ENCODE measurements at places on chromosomes 5 and 9. TPM values are rescaled to one million over a fixed set of nuclear protein-coding genes. Genes with fewer than 3 reads are reported as not detected.

DNA sequence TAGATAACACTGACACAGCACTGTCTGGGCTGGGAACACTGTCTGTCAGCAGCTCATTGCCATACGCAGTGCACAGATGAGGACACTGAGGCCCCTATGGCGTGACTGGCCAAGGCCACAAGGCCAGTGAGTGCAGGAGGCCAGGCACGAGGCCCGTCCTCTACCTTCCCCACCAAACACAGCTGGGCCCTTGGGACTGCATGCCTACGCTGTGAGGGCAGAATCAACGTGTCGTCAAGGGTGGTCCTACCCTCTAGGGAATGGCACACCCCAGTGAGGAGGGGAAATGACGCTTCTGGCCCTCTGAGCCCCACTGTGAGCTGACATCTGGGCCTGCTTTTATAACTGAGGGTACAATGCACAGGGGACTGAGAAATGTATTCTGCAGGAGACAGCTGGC lies 42.1 kb upstream of the SLC25A51 start:
- no peak for DNase-seq

GRCh38 chr9:127679506-127679905 lies 27.3 kb upstream of the CFAP157 start:
- DNase-seq, result no peak

Gene STC2
- total RNA-seq, result 13.5 TPM

- no peak for DNase-seq
Observed at GRCh38 chr9:132996526-132996925, 18.0 kb downstream of the GFI1B start.

DNA sequence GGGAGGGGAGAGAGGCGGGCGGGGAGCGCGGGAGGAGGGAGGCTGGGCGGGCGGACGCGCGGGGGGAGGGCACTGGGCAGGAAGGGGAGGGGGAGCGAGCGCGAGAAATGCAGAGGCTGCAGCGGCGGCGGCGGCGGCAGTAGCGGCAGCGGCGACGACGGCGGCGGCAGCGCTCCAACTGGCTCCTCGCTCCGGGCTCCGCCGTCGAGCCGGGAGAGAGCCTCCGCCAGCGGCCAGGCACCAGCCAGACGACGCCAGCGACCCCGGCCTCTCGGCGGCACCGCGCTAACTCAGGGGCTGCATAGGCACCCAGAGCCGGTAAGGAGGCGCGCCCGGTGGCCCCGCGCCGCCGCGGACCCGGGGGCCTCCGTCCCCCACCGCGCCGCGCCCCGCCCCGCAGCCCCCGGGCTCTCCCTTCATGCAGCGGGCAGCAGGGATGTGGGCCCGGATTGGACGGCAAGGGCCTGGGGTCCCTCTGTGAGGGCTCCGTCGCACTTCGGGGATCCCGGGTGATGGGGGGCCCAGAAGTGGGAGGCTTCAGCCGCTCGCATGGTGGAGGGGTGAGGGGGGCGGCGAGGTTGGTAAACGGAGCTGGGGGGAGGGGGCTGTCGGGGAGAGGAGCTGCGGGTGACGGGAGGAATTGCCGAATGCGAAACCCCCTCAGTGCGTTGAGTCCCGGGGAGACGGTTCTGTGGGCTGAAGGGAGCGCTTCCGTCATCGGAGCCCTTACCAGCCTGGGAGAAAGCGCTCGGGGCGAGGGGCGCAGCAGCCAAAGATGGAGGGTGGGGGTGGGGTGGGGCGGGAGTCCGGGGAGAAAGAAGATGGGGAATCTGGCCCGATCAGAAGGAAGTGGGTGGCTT lies at the start of gene BASP1:
BASP1 (plus strand) TSS at position 139 of the 860 bp plus-strand sequence. CDS start 57,586 bp downstream, outside the sequence.
- DNase-seq, result peak; percentile 81

GRCh38 chr5:79990205-79990597 lies 861 bp downstream of the MTX3 start:
- no peak for DNase-seq

GRCh38 chr9:136839229-136840139 lies 2.8 kb upstream of the AJM1 start:
- no peak for DNase-seq

Gene NEUROG1
- not detected for total RNA-seq

DNA sequence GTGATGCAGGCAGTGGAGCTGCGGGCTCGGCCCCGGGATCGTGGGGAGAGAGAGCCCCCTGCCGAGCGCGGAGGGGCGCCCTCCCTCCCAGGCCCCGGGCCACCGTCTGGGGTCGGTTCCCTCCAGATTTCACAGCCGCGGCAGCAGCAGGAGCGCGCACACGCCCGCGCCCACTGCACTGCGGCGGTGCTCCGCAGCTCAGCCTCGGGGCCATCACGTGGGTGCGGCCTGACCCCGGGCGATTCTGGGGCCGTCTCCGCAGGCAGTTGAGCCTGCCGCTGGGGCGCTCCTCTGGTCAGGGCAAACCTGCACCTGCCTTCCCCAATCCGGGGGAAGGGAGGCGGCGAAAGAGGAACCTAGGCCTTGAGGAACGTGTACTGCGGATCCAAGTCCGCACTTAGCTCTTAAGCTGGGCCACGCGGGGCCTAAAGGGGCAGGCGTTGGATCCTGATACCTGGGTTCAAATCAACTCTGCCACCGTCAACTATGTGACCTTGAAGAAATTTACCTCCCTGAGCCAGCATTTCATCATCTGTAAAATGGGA lies 9.4 kb upstream of the DELE1 start:
- peak; percentile 64 for DNase-seq

DNA sequence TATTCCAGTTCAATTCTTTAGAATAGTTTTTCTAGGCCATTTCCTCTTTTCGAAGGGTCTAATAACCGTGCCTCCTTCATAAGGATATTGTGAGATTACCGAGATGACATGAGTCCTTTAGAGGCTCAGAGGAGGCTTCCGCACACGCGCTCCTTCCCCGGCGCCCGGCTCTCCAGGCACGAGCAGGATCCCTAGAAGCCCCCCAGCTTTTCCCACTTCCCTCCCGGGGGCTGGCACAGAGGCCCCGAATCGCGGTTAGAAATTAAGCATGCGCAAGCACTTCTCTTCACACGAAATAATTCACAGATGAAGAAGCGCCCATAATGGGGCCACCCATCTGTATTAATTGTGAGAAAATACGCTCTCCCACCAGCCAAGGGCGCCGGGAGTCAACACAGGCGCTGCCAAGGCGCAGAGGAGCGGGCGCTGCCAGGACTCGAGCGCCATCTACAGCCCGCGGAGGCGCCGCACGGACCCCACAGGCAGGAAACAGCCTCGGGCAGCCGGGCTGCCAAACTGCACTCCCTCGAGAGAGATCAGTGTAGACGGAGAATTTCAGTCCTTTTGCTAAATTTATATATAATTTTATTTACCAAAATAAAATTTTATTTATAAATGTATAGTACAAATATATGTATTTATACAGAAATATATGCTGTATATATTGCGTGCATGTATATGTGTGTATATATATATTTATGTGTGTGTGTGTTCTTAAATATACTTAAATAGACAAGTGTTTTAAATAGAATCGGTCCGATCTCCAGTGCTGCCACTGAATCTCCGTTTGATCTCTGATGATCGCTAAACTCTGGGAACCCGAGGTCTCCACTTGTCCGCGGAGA lies 258.1 kb upstream of the NFIL3 start:
- peak; percentile 84 for DNase-seq

Gene PHF19
- 18.5 TPM for total RNA-seq

GRCh38 chr9:99108131-99108530 lies 3.2 kb downstream of the TGFBR1 start:
- DNase-seq, result no peak

DNA sequence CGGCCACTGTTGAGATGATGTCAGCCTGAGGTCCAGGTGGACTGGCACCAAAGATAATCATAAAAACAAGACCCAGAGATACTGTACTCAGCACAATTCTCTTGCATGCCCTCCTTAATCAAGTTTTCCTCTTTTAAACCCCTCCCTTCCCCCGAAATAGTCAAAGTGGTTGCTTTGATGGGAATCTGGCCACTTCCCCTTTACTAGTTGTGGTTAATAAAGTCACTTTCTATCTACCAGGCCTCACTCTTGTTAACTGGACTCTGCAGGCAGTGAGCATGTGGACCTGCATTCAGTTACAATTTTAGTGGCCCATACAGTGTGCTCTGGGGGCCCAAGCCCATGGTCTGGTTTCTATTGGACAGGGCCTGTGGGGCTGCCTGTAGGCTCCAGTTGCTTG lies 17.5 kb downstream of the FBP2 start:
- DNase-seq, result no peak

DNA sequence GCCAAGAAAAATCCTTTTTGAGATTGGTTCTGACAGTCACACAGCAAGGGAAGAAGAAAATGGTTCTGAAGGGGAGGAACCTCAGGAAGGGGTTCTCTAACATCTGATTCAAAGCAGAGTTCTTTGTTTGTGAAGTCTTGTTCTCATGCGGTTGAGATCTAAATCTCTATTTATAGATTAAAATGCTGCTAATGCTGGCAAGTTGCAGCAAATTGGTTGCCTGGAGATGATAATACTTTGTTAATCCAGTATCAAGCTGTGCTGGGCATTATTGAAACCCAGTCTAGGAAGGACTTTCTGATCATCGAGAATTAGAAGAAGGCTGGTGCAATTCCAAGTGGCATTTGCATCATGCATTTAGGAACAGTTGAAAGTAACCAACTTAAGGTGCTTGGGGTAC lies 34.0 kb upstream of the SLC28A3 start:
- no peak for DNase-seq

DNA sequence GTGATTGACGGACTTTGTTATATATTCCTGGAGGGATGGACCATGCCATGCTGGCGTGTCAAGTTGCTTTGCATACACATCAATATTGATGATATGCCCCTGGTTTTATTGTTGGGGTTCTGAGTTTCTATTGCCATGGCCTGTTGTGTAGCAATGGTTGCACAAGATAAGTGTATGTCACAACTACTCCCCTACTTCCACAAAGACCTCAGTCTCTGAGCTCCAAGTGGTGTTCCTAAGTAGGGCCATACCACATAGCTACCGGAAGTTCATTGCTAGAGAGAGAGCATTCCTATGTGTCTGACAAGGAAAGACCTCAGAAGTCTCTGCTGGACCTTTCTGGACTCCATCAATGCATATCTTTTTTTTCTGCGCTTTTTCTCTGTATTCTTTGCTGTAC lies 19.8 kb downstream of the TXNDC8 start:
- no peak for DNase-seq

DNA sequence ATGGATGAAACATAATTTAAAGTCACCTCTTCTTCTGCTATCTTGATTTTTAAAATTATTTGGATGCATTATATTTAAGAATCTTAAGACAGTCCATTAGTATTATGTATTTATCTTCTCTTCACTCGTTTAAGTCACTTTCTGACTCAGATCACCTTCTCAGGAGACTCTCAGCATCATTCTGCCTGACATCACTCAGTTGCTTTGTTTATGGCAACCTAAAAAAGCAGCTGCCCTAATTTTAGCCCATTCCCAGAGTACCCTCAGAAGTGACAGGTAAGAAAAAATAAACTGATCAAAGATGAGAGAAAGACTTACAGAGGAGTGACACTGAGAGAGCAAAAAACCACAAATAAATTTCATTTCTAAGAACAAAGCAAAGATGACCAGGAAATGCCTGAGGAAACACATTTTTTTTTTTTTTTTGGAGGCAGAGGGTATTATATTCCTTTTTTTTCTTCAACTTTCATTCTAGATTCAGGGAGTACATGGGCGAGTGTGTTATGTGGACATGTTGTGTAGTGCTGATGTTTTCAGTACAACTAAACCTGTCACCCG lies 140.5 kb downstream of the MUSK start:
- DNase-seq, result no peak

DNA sequence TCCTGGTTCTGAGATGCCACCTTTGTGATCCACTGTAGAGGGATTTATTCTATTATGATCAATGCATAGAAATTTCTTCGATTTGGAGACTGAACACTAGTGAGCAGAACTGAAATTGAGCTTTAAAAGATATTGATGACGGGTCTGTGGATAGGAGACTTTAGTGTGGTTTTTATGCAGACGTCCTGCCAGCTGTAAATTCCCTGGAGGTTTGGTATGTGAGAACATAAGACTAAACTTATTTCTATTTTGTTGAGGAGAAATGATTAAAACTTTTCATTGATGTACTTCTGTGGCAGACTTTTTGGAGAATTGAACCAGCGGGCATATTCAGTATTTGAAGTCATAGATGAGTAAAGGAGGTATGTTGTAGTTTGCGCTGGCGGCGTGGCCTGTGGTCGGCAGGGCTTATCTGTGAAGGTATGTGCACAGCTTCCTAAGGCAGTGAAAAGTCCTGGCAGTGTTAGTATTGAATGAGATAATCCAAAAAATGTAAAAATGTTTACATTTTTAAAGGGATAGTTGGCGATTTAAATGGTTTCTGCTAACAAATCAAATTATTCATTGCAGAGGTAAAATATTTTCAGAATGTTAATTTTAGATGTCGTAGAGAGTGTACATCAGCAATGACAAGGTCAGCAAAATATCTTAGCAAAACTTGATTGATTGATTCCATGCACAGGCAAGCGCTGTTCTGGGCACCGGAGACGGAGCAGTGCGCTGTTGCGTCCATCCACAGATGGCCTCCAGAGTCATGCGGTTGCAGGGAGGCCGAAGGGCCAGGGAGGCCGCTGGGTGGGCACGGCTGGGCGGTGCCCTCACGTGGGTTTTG lies 20.4 kb downstream of the TENT4A start:
- no peak for DNase-seq

DNA sequence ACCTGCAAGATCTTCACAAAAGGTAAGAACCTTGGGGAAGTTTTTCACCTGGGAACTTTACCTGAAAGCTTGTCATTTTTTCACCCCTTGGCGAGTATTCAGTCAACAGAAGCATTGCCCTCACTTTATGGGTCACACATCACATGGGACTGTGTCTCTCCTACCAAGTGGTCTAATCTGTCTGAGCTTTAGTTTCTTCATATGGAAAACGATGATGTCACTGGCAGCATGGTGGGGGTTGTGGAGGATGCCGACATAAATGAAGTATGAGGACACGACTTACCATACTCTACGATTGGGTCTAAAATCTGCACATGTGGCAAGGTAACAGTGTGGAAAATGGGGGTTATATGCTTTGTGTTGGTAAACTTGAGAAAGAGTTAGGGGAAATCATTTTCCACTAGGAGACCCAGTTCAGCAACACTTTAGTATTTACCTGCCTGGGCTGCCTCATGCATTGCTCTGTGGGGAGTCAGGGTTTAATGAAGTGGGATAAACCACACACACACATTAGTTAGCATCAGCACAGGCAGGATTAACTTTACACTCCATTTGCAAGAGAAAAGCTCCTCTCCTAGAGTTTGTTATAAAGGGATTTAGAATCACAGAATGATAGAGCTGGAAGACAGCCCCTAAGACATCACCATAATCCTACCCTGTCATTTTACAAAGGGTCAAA lies 19.8 kb upstream of the PAX5 start:
- no peak for DNase-seq

Gene KLF4
- 45.2 TPM for total RNA-seq
